Smooth muscle cell of trachea (primary cell): ENCODE measurements at places on chromosomes 1 and 21. TPM values are rescaled to one million over a fixed set of nuclear protein-coding genes. Genes with fewer than 3 reads are reported as not detected.

OPRD1 gene
- under 0.01 TPM in 1 of 2 replicates, not detected in the other for total RNA-seq

TNFRSF1B gene
- total RNA-seq = 25.6 and 43.0 TPM in 2 replicates

TNFAIP8L2 gene
- not detected in 2 replicates for total RNA-seq

CYP4B1 gene
- total RNA-seq = not detected in 2 replicates

IL10RB gene
- 55.6 and 60.4 TPM in 2 replicates for total RNA-seq

CD1E gene
- total RNA-seq = not detected in 2 replicates

BRDT gene
- total RNA-seq = not detected in 2 replicates

FCER1A gene
- total RNA-seq = not detected in 2 replicates

ADAM30 gene
- total RNA-seq = not detected in 2 replicates

SPATA46 gene
- total RNA-seq = not detected in 2 replicates

MRPS14 gene
- total RNA-seq = 21.5 and 33.3 TPM in 2 replicates

CD1B gene
- total RNA-seq = not detected in 2 replicates

FALEC gene
- 1.5 TPM in 1 of 2 replicates, not detected in the other for total RNA-seq

BTBD8 gene
- total RNA-seq = 6.7 and 8.1 TPM in 2 replicates

FASLG gene
- not detected in 2 replicates for total RNA-seq

LCE1D gene
- total RNA-seq = not detected in 2 replicates

RNF186 gene
- not detected in 2 replicates for total RNA-seq

CFAP141 gene
- total RNA-seq = not detected in 2 replicates

OR2L8 gene
- not detected in 2 replicates for total RNA-seq

AZIN2 gene
- 4.2 and 6.0 TPM in 2 replicates for total RNA-seq

IQGAP3 gene
- 3.8 and 50.3 TPM in 2 replicates for total RNA-seq

CFHR4 gene
- total RNA-seq = under 0.01 TPM in 1 of 2 replicates, not detected in the other

HJV gene
- total RNA-seq = not detected in 2 replicates

ADORA3 gene
- not detected in 2 replicates for total RNA-seq
